ENCODE measurements at places on chromosomes 6 and 20. TPM values are rescaled to one million over a fixed set of nuclear protein-coding genes. Genes with fewer than 3 reads are reported as not detected.
A peak's percentile ranks its signal among the peaks of the same experiment; 100 is the strongest.

DNA sequence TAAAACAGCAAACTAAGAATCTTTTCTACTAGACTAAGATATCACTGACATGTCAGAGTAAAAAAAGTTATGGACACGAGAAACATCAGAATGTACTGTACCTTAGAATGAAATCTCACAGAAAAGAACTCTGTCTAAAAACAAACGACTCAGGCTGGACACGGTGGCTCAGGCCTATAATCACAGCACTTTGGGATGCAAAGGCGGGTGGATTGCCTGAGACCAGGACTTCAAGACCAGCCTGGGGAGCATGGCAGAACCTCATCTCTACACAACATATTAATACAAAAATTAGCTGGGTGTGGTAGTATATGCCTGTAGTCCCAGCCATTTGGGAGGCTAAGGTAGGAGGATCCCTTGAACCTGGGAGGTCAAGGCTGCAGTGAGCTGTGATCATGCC, 122.6 kb downstream of the PRND start:
- DNase-seq, result no peak

DNA sequence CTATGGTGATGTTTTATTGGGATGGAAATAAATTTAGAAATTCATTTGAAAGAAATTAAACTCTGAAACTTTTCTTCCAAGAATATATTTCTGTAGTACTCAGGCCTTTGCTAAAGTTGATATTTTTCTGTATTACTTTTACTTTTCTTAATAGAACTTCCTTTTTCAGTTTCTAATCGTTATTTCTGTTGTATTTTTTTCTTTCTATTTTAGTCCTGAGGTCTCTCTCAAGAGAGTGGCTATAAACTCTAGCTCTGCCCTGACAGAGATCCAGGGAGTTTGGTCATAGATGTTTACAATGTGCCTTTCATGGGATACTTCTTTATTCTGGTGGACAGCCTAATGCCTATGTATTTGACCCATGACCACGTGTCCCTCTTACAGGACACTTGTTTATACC, 51.0 kb downstream of the OR2B6 start:
- DNase-seq, result no peak

DNA sequence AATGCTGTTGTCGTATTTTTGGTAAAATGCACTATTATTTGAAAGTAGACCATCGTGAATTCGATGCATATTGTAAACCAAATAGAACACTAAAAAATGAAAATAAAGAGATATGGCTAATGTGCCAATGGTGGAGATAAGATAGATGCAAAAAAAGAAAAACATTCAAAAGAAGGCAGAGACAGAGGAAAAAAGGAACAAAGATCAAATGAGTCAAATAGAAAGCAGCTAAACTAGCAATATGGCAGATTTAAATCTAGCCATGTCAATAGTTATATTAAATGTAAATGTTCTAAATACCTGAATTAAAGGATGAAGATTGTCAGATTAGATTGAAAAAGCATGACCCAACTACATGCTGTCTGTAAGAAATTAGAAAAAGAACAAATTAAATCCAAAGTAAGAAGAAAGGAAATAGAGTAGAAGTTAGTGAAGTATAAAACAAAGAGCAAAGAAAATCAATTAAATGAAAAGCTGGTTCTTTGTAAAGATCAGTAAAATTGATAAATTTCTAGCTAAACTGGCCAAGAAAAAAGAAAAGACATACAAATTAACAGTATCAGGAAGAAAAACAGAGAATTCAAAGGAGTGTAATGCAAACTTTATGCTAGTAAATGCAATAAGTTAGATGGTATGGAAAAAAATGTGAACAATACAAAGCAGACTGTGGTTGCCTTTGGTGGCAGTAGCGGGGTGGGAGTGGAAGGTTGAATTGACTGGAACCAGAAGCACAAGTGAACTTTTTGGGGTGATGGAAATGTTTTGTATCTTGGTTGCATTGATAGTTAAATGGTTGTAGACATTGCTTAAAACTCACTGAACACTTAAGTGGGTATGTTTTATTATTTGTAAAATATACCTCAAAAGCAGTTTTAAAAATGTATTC, 44.8 kb downstream of the PTPN1 start:
- DNase-seq, result no peak

DNA sequence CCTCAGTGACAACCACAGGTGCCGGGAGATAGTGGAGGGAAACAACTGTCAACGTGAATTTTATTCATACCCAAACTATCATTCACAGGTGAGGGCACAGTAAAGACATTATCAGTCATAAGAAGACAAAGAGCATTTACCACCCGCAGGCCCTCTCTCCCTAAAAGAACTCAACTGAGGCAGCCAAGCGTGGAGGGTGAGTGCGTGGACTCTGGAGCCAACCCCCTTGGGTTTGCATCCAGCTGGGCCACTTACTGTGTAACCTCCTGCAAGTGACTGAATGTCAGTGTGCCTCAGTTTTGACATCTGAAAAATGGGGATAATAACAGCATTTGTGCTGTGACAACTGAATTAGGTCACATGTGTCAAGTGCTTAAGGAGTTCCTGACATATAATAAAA, 70.6 kb upstream of the KCNK16 start:
- DNase-seq, result no peak

- DNase-seq, result no peak
Measured at GRCh38 chr6:46091080-46091478, 38.7 kb upstream of the ENPP4 start.

DNA sequence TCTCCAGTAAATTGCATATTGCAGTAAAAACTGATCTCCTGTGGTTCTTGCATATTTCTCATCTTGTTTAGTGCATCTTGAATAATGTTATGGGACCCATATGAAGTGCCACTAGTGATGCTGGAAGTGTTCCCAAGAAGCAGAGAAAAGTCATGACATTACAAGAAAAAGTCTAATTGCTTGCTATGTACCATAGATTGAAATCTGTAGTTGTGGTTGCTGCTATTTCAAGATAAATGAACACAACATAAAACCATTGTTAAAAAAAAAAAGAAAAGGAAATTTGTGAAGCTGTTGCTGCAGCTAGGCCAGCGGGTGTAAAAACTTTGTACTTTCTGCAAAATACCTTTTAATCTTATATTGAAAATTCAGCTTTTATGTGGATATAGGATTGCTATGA, 304.5 kb downstream of the PHF3 start:
- no peak for DNase-seq

- DNase-seq, result no peak
Measured at GRCh38 chr20:23011008-23011721, 23.9 kb upstream of the SSTR4 start.

- DNase-seq, result no peak
Measured at GRCh38 chr6:120735641-120736040, 598.6 kb downstream of the TBC1D32 start.

DNA sequence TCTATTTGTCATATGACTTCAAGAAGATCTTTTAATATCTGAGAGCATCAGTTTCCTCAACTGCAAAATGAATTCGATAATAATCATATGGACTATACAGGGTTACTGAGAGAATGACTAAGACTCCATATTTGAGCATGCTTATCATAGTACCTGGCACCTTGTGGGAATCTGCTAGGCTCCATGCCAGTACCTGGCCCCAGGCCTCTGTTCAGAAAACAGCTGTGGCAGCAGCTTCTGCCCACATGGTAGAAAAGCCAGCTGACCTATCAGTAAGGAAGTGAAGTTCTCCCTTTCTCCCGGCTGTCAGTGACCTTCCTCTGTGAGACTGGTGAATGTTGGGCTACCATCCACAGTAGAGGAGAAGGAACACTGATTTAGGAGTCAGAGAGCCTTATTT, 574.9 kb upstream of the CHD6 start:
- DNase-seq, result no peak

GRCh38 chr6:141483598-141484061, 649.1 kb upstream of the GJE1 start:
- DNase-seq, result no peak

DNA sequence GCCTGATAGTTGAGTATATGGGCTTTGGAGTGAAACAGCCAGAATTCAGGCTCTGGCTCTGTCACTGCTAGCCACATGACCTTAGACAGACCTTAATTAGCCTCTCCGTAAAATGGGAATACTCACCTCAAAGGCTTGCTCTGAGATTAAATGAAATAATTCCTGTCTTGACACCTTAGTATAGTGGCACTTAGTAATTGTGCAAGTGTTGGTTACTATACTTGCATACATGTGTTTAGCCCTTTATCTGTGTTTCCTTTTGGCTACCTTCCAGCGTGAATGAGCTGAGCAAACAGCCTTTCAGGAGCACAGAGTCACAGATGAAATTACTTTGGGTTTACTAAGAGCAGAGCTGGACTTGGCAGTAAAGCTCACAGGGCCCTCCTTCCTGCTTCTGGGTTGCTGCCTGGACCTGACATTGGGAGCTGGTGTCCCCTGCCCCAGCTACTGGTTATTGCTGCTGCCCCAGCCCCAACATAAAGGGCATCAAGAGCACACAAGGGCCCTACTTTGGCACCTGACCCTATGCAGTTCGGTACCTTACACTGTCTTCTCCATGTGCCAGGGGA, 32.8 kb downstream of the CD164 start:
- DNase-seq, result peak; percentile 54

GRCh38 chr6:67358241-67358640, 1276.8 kb upstream of the ADGRB3 start:
- no peak for DNase-seq

DNA sequence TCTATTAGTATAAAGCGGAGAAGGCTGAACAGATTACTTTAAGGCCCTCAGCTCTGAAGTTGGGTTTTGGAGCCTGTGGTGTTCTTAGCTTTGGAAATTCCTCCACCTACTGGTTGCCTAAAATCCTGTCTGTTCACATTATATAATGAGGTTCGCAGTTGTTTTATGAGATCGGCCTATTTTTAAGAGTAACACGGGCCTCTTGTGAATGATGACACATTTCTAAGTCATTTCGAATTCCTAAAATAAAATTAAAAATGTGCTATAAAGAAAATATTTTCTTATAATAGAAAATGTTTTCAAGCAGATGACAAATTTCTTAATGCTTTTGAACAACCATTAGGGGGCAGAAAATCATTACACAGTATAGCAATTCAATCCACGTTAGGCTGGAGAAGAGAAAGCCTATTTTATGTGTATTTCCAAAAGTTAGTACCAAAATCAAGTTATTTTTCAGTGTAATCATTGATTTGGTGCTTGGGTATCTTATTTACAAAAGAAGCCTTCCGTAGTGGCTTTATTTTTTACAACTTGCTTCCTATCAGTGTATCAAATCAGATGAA, 15.8 kb upstream of the FAM8A1 start:
- DNase-seq, result no peak

DNA sequence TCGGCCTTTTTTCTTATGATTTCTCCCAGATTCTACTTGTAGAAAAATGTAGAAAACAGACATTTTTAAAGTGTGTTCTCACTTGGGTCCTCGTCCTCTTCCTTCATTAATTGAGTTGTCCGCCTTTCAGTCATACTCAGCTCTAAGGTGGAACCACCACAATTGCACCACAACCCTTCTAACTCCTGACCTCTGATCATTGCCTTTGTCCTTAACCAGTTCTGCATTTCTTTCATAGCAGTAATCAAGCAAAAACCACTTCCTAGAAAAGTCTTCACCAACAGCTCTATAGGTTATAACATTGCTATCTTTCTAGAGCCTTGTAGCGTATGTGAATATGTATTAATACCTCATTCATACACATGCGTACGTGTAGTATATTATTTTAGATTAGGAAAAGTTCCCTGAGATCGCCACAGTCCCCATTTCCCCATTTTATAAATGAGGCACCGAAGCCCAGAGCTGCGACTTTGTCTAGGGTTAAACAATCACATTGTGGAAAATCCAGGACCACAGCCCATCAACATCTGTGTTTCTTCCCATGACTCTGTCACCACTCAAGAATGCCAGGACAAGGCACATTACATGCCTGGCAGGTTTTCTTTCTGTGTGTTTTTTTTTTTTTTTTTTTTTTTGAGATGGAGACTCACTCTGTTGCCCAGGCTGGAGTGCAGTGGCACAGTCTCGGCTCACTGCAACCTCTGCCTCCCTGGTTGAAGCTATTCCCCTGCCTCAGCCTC, 175.5 kb downstream of the BTBD3 start:
- DNase-seq, result no peak

- DNase-seq, result no peak
Measured at GRCh38 chr6:12119085-12119588, 107.0 kb downstream of the HIVEP1 start.

GRCh38 chr6:23180504-23181293, 611.3 kb downstream of the HDGFL1 start:
- peak; percentile 33 for DNase-seq

GRCh38 chr20:58880994-58881752, 28.7 kb downstream of the GNAS start:
- no peak for DNase-seq

GRCh38 chr20:3130051-3130600, 29.5 kb downstream of the FASTKD5 start:
- DNase-seq, result no peak

GRCh38 chr6:154219250-154219649, 137.4 kb downstream of the IPCEF1 start:
- DNase-seq, result no peak

- DNase-seq, result no peak
Measured at GRCh38 chr20:46695892-46696291, 6.6 kb upstream of the TP53RK start.

DNA sequence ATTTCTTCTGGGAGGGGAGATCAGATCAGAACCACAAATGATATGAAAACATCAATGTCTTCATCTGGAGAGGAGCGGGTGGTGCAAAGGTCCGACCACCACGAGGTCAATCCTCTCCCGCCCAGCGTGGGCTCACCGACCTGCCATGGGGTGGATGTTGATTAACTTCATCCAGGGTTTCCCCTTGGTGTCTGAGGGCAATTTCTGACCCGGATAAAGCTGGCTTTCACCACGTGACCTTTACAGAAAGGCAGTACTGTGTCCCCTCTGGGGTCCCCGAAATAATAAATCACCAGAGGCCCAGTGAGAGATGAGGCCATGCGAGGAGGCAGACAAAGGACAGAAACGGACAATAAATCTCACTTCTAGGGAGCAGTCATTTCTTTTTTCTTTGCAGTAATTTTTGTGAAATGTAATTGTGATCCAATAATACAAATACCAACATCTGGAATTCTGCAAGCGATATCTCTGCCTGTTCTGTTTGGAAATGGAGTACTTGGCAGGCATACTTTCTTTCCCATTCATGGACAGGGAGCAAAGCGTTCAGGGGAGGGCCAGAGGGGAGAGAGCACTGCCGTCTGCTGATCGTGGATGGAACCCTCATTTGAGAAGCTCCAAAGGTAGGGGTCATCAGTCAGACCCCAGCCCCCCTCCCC, 55.1 kb upstream of the APCDD1L start:
- DNase-seq, result peak; percentile 60

- DNase-seq, result no peak
Measured at GRCh38 chr6:108941859-108942258, 93.6 kb downstream of the ARMC2 start.

- DNase-seq, result no peak
Measured at GRCh38 chr20:61810066-61810737, 255.5 kb downstream of the TAF4 start.

The ERGIC3 gene
- polyA plus RNA-seq, result 374 TPM

The IPCEF1 gene
- 6.9 TPM for polyA plus RNA-seq

The DOK5 gene
- polyA plus RNA-seq, result 2.5 TPM

The FAXC gene
- polyA plus RNA-seq, result 9.1 TPM

The RAET1L gene
- polyA plus RNA-seq, result 0.17 TPM

The RPL7L1 gene
- polyA plus RNA-seq, result 119 TPM

The SMLR1 gene
- polyA plus RNA-seq, result 0.13 TPM

The MUCL3 gene
- 0.07 TPM for polyA plus RNA-seq

The OSBPL2 gene
- polyA plus RNA-seq, result 26.8 TPM

The LY6G5C gene
- 4.5 TPM for polyA plus RNA-seq

The ZSCAN23 gene
- 23.0 TPM for polyA plus RNA-seq

The TUBB gene
- polyA plus RNA-seq, result 1,665 TPM
